ENCODE measurements at places on chromosomes 11 and 22.

DNA sequence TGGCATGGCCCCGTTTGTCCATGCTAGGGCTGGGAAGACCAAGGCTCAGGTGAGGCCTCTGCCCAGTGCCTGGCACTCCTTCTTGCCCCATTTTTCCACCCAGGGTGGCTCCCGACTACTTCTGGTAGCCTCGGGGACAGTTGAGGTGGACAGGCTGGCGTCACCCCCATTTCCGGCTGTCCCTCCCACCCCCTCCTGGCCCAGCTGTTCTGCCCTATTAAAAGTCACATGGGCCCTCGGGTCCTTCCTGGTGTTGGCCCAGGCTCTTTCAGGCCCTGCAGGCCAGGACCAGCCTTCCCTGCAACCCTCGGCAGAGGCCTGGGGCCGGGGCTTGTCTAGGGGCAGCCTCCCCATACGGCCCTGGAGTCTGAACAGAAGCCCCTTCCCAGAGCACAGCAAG lies 9.5 kb downstream of the CD81 start:
- no peak for DNase-seq

GRCh38 chr22:28741200-28741784 lies 328 bp downstream of the CHEK2 start:
- DNase-seq = no peak

DNA sequence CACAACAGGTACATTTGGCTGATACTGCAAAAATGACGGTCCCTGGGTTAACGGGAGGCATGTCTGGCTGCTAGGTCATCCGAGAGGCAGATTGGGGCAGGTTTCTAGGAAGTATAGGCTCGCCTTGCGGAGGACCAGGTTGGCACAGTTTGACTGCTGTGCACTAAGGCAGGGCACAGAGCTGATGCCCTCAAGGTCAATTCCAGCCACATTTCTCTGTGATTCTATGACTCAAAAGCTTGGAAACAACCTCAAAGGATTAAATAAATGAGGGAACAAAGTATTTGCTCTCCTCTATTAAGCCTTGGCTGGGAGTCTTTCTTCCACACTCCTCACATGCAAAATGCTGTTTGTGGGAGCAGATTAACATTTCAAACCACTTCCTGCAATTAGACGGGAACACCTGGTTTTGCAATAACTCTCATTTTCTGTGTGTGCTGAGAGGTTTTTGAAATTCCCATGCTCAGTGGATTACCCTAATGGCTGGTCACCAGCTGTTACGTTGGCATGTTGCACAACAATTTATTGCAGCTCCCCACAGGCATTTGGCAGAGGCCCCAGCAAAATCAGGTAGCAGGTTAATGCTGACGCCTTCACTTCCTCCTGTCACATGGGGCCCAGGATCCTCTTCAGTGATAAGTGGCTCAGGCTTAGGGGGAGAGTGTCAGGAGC lies 61.0 kb upstream of the PLET1 start:
- no peak for DNase-seq

DNA sequence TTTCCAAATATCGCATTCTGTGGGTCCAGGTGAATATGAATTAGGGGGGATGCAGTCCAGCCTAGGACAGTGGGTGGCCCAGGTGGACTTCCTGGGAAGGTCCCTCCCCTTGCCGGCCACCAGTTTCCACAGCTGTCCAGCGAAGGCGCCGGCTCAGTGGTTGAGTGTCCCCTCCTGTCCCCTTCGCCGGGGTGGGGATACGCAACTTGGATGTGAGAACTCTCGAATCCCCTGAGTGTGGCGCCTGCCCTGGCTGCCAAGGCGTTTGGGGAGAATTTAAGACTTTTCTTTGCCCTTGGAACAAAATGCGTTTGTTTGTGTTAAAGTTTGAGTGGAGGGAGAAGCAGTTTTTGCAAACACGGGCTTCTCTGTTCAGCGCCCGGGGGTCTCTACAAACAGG lies 123.7 kb downstream of the KCNQ1OT1 start:
- DNase-seq = no peak

GRCh38 chr11:130553306-130553705 lies 104.9 kb downstream of the ADAMTS15 start:
- DNase-seq = no peak

GRCh38 chr11:34451053-34451452 lies 12.3 kb downstream of the CAT start:
- no peak for DNase-seq

GRCh38 chr11:93525601-93526345 lies 17.4 kb downstream of the SMCO4 start:
- DNase-seq = no peak

- DNase-seq = no peak
Measured at GRCh38 chr11:35170503-35170902, 31.5 kb downstream of the CD44 start.

Measured in SHP77 treated with DMSO at 0.1 percent for 48 hours (cell line).